Cerebellum (tissue), 4 donors: ENCODE measurements at places on chromosomes 16 and 17.

GRCh38 chr17:31211352-31212012 is 85.6 kb downstream of the OMG start:
- DNase-seq = no peak

DNA sequence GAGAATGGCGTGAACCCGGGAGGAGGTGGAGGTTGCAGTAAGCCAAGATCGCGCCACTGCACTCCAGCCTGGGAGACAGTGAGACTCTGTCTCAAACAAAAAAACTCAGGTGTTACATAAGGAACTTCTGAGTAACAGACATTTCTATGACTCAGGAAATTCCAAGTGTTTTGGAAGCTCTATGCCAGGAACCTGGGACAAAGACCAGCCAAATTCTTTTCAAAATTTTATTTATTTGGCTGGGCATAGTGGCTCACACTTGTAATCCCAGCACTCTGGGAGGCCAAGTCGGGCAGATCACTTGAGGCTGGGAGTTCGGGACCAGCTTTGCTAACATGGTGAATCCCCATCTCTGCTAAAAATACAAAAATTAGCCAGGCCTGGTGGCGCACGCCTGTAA is 5.2 kb upstream of the SH2B1 start:
- no peak for DNase-seq

- DNase-seq = no peak
Measured at GRCh38 chr16:81457326-81458133, 12.9 kb downstream of the CMIP start.

DNA sequence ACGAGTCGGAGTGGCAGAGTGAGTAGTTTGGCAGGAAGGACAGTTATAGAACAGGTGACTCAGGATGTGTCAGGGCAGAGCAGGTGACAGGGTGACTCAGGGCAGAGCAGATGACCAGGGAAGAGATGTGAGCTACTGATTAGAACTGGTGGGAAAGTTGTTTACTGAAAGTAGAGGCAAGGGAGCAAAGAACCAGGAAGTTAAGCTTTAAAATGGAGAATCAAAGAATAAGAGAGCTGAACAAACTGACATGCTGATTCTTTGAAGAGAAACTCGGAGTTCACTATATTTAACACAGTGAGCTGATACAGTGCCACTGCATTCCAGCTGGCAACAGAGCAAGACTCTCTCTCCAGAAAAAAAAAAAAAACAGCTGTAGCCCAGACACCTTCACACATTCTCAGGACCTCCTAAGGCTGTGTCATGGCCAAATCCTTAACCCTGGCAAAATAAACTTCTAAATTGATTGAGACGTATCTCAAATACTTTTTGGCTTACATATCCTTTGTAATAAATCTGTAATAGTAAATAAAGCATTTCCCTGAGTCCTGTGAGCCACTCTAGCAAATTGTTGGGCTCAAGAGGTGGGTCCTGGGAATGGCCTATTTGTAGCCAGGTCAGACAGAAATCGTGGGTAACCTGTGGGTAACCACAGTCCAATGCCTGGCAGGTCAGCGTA is 12.3 kb upstream of the UBE2I start:
- DNase-seq = no peak

DNA sequence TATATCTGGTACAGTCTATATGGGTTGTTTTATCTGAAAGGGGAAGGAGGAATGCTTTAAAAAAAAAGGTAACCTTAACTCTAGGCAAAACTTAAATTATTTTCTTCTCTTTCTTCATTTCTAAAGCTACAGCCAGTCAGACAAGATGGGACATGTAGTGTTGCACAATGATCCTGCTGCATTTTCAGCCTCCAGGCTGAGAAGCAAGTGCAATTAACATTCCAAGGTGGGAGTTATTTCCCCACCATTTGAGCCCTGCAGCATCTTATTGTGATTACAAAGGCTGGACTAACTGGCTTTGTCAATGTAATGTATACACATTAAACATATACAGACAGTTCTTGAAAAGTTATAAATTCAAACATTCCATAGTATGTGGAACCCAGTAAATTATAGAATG is 22.6 kb upstream of the NF1 start:
- no peak for DNase-seq

- no peak for DNase-seq
Measured at GRCh38 chr17:57463103-57463885, 207.0 kb downstream of the MSI2 start.

GRCh38 chr16:79042886-79043285 is 557.7 kb downstream of the MAF start:
- DNase-seq = no peak

GRCh38 chr17:27353033-27353460 is 59.1 kb downstream of the WSB1 start:
- DNase-seq = no peak

DNA sequence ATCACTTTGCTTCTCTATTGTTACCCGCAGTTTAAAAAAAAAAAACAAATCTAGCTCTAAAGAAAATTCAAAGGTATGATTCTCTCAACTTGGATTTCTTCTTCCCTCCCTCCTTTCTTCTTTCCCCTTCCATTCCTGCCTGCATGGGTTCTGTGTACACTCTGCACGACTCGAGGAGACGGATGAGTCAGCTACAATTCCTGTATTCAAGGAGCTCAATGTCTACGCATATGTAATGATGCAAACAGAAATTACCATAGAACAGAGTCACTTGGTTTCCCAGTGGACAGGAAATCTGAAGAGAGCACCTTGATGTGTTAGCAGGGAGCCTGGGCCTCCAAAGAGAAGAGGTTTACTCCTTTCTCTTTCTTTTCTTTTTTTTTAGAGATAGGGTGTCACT is 92.3 kb downstream of the VPS53 start:
- DNase-seq = no peak

- no peak for DNase-seq
Measured at GRCh38 chr16:2092256-2092620, 43.5 kb downstream of the PKD1 start.

GRCh38 chr17:7651097-7651664 is 455 bp downstream of the ATP1B2 start:
- no peak for DNase-seq

DNA sequence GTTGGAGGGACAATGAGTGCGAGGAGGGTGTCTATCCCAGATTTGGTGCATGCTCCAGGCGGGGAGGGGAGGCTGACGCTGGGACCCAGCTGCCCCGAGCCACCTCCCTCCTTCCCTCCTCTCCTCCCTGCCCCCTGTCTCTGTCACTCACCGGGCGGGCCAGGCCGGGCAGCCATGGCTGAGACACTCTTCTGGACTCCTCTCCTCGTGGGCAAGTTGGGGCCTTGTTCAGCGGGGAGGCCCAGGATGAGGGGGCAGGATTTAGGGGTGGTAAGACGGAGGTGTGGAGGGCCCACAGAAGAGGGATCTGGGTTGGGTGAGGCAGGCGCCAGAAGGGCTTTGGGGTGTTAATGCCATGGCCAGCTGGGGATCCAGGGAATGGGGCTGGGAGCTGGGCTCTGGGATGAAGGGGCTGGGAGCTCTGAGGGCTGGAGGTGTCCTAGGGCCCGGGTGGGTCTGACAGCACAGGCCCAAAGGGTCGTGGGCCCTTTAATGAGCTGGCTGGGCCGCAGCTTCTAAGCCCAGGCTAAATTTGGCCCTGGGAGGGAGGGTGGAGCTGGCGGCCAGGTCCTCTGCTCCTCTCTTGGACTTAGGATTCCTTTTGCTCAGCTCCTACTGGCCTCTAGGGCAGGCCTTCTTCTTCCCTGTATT is at the start of gene SGCA:
SGCA (plus strand) TSS at position 139 of the 651 bp plus-strand sequence; CDS start at position 175, 36 bp downstream.
- peak; percentile 80 for DNase-seq

GRCh38 chr16:78142788-78143187 is 43.3 kb downstream of the WWOX start:
- no peak for DNase-seq
